ENCODE measurements at places on chromosomes 1 and 21.

- H3K4me1 ChIP-seq = no peaks in the 10 kb centered on the region
- no peak overlapping the region for H3K4me3 ChIP-seq
- H3K27ac ChIP-seq = no peak overlapping the region
These were observed 97.5 kb downstream of the DENND1B start for GRCh38 chr1:197677752-197678295.

- no peak overlapping the region for H3K4me3 ChIP-seq
- H3K36me3 ChIP-seq = no peaks in the 10 kb centered on the region
- no peaks in the 10 kb centered on the region for H3K27me3 ChIP-seq
- H3K27ac ChIP-seq = no peak overlapping the region
- no peaks in the 10 kb centered on the region for H3K4me1 ChIP-seq
These were observed 57.4 kb upstream of the MTF2 start for GRCh38 chr1:93021539-93022134.

DNA sequence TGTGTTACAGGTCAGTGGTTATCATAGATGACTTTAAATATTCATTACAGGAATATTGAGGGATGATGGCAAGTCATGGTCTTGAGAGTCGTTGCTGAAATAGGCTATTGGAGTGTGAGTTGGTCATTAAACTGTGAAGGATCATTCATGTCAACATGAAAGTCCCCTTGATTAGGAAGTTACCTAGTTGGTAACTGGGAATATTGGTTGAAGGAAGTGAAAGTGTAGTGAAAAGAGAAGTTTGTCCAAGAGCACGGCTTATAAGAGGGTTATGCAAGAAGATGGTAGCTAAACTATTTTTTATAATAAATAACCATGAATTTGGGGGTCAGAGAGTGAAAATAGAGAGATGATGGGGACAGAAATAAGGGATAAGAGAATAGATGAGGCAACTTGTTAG is 16.9 kb downstream of the CRB1 start:
- H3K4me3 ChIP-seq = no peak overlapping the region
- DNase-seq = no peak
- H3K36me3 ChIP-seq = no peaks in the 10 kb centered on the region
- no peak overlapping the region for H3K27ac ChIP-seq
- H3K4me1 ChIP-seq = no peaks in the 10 kb centered on the region
- H3K27me3 ChIP-seq = no peaks in the 10 kb centered on the region

- H3K4me1 ChIP-seq = no peaks in the 10 kb centered on the region
- H3K27me3 ChIP-seq = no peaks in the 10 kb centered on the region
These were observed 104.8 kb downstream of the RGS2 start for GRCh38 chr1:192913683-192914082.

All from aorta (tissue), 5 donors.